Mesenteric fat pad (tissue), 1 donor: ENCODE measurements at places on chromosomes 12 and 14.

DNA sequence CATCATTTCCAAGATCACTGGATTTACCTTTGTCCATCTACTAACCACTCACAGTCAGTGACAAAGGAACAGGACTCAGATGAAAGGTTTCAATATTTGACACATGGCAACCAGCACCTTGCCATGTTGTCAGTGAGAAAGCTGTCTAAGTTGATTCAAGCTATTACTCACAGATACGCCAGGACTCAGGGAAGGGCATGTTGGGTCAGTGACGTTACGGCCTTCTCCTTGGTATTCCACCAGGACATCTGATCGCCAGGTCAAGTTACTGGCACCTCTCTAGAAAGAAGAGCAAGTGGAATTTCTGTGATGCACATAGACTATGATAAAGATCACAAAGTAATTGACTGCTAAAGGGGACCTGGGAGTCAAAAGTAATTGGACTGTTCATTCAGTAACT lies 36.4 kb downstream of the GNS start:
- no peak for DNase-seq

DNA sequence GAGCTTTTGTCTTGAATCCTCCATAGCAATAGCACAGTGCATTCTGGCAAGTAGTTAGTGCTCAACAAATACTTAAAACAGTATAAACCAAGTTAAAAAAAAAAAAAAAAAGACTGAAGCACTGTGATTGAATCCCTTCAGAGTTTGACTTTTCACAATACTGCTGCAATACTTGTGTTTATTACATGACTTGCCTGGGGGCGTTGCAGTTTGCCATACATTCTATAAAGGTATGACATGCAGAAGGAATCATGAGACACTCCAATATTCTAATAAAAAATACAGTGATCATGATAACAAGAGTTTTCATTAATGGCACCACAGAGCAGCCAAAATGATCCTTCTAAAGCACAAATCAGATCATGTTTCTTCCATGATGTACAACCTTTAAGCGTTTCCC lies 205.0 kb upstream of the CDKN3 start:
- DNase-seq = no peak

- no peak for DNase-seq
Observed at GRCh38 chr12:3520711-3521110, 29.7 kb downstream of the PRMT8 start.

DNA sequence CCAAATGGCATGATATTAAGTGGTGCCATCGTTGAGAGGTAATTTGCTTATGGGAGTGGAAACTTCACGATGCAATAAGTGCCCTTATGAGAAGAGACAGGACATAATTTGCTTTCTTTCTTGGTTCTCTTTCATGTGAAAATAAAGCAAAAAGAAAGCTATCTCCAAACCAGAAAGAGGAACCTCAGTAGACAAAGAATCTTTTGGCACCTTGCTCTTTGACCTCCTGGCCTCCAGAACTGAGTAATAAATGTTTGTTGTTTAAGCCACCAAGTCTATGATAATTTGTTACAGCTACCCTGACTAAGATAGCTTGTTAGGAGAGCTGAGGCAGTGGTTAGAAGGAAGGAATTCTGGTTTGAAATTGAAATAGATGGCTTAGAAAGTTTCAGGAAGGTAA lies 39.6 kb downstream of the CCER1 start:
- no peak for DNase-seq

- no peak for DNase-seq
Observed at GRCh38 chr14:71629765-71630492, 302.3 kb upstream of the RGS6 start.
